ENCODE measurements at places on chromosomes 16 and 17. TPM values are rescaled to one million over a fixed set of nuclear protein-coding genes. Genes with fewer than 3 reads are reported as not detected.

Gene MYH1
- total RNA-seq, result not detected

Gene OR1F1
- total RNA-seq, result not detected

Gene SLC16A6
- total RNA-seq, result 0.84 TPM

Gene VASN
- 36.6 TPM for total RNA-seq

Gene CCL7
- not detected for total RNA-seq

Gene TBX2
- 6.7 TPM for total RNA-seq

DNA sequence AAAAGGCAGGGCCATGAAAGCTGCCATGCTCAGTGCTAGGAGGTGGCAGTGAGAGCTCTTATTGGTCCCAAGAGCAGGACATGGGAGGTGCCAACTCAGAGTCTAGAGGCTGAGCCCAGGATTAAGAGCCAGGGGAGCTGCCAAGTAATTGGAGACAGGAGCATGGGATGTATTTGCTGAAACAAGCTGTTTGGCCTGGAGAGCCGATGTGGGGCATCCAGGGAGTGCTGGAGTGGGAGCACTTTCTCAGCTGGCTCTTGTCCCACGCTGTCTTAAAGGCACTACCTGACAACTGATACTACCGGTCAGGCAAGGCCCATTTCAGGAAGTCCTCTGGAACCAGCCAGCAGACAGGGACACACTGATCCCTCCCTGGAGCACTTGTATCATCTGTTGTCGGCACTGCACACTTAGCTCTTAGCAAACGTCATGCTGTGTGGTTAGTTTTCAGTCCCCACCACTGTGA is 19.3 kb downstream of the ANKFN1 start:
- H3K27ac ChIP-seq, result no peak overlapping the region
- H3K36me3 ChIP-seq, result no peaks in the 10 kb centered on the region
- no peak overlapping the region for H3K4me3 ChIP-seq
- no peak for DNase-seq

DNA sequence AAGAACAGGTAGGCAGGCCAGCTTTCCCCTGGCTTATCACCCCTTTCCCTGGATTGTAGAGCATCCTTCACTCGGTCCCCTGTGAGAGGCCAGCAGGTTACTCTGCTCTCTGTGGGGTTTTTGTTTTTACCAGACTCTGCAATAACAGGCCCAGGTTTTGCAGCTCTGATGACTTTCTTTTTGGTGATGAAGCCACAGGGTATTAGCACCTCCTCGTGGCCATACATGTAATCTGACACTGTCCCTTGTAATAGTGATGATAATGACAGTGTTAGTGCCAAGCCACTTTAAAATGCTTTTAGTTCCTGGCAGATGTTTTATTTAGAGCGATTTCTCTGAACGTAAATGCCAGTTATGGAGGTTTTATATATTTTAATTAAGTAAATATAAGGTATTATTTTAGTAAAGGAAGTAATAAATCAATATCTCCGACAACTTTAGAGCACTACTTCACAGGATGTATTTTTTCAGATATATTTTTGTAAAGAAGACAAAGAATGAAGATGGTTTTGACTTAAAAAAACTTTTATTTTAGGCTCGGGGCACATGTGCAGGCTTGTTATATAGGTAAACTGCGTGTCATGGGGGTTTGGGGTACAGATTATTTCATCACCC is 38.0 kb upstream of the CPHXL start:
- H3K4me1 ChIP-seq, result no peaks in the 10 kb centered on the region
- H3K4me3 ChIP-seq, result no peak overlapping the region
- no peaks in the 10 kb centered on the region for H3K27me3 ChIP-seq
- peak; percentile 50 for DNase-seq
- no peaks in the 10 kb centered on the region for H3K36me3 ChIP-seq

GRCh38 chr17:75295201-75296158 is 6.2 kb upstream of the SLC25A19 start:
- H3K36me3 ChIP-seq, result no peaks in the 10 kb centered on the region
- H3K4me3 ChIP-seq, result no peak overlapping the region
- peaks cover 22% of the 10 kb centered on the region for H3K4me1 ChIP-seq
- peak overlapping the region; percentile 83 for H3K27ac ChIP-seq
- peak; percentile 72 for DNase-seq

GRCh38 chr17:2172077-2172851 is 117.4 kb downstream of the HIC1 start:
- H3K27me3 ChIP-seq, result no peaks in the 10 kb centered on the region
- no peaks in the 10 kb centered on the region for H3K36me3 ChIP-seq
- H3K27ac ChIP-seq, result peak overlapping the region; percentile 93
- peaks cover 34% of the 10 kb centered on the region for H3K4me1 ChIP-seq
- peak; percentile 85 for DNase-seq

- no peaks in the 10 kb centered on the region for H3K36me3 ChIP-seq
- no peak overlapping the region for H3K27ac ChIP-seq
- no peaks in the 10 kb centered on the region for H3K27me3 ChIP-seq
- H3K4me3 ChIP-seq, result no peak overlapping the region
Observed at GRCh38 chr16:17784073-17784472, 313.3 kb upstream of the XYLT1 start.

DNA sequence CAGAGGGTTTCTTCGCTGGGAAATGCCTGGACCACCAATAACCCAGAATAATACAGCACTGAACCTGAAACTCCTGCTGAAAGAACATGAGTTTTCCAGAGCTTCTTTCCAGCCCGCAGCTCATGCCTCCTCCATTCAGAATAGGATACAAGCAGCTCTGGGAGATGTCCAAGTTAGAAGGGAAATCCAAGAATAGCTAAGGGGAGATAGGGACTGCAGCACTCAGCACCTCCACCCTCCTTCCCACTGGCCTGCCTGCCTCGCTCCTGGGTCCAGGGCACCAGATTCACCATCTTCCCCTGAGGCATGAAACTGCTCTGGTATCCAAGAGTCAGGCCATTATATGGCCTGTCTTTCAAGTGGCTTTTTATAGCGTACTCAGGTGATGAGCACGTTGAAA is 4.1 kb downstream of the KRT31 start:
- no peaks in the 10 kb centered on the region for H3K36me3 ChIP-seq
- no peak for DNase-seq
- no peak overlapping the region for H3K27ac ChIP-seq
- no peaks in the 10 kb centered on the region for H3K4me1 ChIP-seq
- no peaks in the 10 kb centered on the region for H3K27me3 ChIP-seq
- no peak overlapping the region for H3K4me3 ChIP-seq

- peaks cover 23% of the 10 kb centered on the region for H3K27me3 ChIP-seq
- H3K4me1 ChIP-seq, result peaks cover 19% of the 10 kb centered on the region
- no peaks in the 10 kb centered on the region for H3K36me3 ChIP-seq
Observed at GRCh38 chr17:39667945-39668924, at the start of gene PNMT. PNMT (plus strand) TSS chr17:39668453; CDS start chr17:39668476, 23 bp downstream.

DNA sequence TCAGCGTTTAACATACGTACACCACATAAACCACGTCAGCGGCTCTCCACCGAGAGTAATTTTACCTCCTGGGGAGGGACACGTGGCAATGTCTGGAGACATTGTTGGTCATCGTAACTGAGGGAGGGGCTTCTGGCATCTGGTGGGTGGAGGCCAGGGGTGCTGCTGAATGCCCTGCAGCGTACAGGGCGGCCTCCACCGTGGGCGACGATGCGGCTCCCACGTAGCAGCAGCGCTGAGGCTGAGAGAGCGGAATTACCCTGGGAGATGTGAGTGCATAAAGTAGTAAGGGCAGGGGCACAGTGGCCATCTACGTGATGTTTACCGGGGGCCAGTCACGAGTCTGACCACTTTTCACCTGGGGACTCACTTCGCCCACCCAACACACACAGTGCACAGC is 212.4 kb downstream of the RBFOX3 start:
- H3K36me3 ChIP-seq, result no peaks in the 10 kb centered on the region
- H3K27me3 ChIP-seq, result peaks cover 49% of the 10 kb centered on the region
- H3K4me1 ChIP-seq, result no peaks in the 10 kb centered on the region

DNA sequence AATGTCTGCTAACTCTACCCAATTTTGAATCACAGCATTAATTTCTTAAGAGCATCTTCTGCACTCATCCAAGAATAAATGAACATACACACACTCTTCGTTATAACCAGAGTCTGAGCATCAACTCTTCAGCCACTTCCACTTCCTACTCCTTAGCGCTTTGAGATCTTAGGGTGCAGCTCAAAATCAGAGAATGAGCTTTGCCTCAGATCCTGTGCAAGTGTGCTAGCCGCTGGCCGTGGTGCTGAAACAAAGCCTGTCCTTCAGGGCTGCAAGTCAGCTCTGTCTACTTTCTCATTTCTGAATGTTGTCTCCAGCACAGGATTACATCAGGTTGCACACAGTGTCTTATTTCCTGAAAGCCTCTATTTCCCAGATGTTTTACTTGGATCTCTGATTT is 165.4 kb downstream of the AIPL1 start:
- H3K36me3 ChIP-seq, result no peaks in the 10 kb centered on the region
- no peaks in the 10 kb centered on the region for H3K4me1 ChIP-seq
- no peak overlapping the region for H3K4me3 ChIP-seq
- peak; percentile 50 for DNase-seq

GRCh38 chr16:49128740-49129139 is 152.9 kb downstream of the CBLN1 start:
- DNase-seq, result no peak
- no peak overlapping the region for H3K4me3 ChIP-seq
- H3K27ac ChIP-seq, result no peak overlapping the region
- no peaks in the 10 kb centered on the region for H3K4me1 ChIP-seq

DNA sequence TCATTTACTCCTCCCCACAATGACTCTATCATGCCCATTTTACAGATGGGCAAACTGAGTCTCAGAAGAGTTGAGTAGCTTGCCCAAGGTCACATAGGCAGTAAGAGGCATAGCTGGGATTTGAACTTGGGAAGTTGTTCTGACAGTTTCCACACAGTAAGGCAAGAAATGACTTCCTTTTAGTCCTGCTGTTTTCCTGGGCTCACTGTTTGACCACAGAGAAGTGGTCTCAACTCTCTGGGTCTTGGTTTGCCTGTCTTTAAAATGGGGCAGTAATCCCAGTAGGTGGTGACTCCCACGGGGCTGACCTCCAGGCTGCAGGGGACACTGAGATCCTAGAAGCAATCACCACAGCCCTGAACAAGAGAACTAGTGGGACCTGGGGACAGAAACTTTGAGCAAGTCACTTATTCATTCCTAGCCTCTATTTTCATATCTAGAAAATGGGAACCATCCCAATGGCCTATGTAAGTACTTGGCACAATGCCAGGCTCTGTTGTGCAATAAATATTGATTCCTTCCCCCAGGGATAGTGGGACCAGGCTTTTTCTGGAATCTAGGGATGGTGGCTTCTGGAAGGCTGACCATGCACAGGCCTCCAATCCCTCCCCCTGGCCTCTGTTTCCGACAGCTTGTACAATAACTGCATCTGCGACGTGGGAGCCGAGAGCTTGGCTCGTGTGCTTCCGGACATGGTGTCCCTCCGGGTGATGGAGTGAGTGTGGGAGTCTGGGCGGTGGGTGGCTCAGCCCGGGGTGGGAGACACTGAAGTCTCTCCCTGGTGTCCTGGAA is 20.5 kb downstream of the DEXI start:
- no peaks in the 10 kb centered on the region for H3K36me3 ChIP-seq
- no peak overlapping the region for H3K4me3 ChIP-seq
- H3K27me3 ChIP-seq, result no peaks in the 10 kb centered on the region
- H3K4me1 ChIP-seq, result peaks cover 44% of the 10 kb centered on the region
- peak overlapping the region; percentile 77 for H3K27ac ChIP-seq

DNA sequence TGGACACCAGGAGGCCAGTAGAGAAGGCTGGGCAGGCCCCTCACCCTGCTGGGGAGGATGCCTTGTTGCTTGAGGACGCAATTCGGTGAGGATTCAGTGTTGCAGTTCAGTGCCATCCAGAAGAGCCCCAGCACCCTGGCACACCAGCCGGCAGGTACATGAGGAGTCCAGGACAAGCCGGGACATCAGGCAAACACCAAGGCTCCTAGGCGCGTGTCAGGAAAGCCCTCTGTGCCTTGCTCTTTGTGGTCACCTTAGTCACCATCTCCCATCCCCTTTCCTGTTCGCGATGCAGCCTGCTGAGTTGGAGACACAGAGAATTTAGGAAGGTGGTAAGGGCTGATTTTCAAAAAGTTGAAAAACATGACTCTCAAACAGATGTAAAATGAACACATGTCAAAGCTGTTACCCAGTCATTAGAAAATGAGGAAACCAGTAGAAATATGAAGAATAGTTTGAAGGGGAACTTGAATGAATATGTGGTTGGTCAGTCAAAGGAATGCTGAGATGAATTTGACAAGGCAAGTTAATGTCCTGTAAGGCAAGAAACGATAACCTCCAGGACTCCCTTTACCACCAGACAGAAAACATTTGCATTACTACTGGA is 2.3 kb upstream of the NCBP3 start:
- DNase-seq, result no peak
- H3K4me1 ChIP-seq, result no peaks in the 10 kb centered on the region

DNA sequence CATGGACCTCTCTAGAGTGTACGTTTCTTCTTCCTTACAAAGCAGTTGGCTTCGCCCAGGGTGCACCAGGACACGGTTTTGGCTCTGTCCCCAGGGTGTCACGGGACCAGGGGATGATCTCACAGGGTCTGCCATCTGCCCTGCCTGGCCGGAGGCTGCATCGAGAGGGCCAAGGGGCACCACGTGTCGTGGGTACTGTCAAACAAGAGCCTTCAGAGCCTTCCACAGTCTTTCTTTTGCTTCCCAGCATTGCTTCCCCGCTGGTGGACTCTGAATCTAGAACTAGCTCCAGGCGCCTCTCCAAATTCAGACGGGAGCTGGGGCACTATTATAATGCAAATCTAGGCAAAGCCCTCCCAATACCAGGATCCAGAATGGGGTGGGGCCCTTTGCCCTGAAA is 47.9 kb downstream of the MAPT start:
- H3K4me3 ChIP-seq, result no peak overlapping the region
- H3K4me1 ChIP-seq, result no peaks in the 10 kb centered on the region
- no peaks in the 10 kb centered on the region for H3K36me3 ChIP-seq
- peak; percentile 58 for DNase-seq

DNA sequence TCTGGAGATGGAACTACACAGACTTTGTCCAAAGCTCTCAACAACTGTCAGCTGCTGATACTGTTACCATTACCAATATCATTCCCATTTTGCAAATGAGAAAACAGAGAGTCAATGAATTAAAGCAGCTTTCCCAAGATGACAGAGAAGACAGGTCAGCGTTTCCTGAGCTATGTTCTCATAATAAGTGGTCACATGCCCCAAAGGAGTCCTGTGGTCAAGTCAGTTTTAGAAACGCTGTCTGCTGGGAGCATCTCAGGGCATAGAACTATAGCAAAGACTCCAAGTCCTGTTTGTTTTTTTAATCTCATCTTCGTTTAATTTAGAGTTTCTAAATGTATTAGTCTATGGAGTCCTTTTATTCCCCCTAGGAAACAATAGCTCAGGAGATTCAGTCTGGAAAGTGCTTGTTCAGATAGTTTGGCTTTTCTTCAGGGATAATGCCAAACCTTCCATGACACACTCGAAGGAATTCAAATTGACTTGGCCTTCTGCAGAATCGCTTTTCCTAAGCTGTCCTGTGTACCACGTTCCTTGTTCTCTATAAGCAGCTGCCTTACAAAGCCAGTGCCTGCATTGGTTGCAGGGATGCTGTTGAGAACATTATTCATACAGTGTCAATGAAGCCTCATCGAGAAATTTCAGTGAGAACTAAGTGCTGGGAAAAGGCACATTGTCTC is 12.1 kb downstream of the CCDC42 start:
- no peaks in the 10 kb centered on the region for H3K36me3 ChIP-seq
- no peaks in the 10 kb centered on the region for H3K4me1 ChIP-seq
- H3K4me3 ChIP-seq, result no peak overlapping the region
- DNase-seq, result no peak
- no peak overlapping the region for H3K27ac ChIP-seq

GRCh38 chr17:79022507-79022991 is 1.4 kb upstream of the C1QTNF1 start:
- H3K4me1 ChIP-seq, result peaks cover 77% of the 10 kb centered on the region
- peak; percentile 17 for DNase-seq
- H3K27ac ChIP-seq, result peak overlapping the region; percentile 51
- no peaks in the 10 kb centered on the region for H3K27me3 ChIP-seq
- no peak overlapping the region for H3K4me3 ChIP-seq
